Hippocampal formation (tissue), 2 donors: ENCODE measurements at places on chromosomes 6 and 20.

GRCh38 chr6:68633972-68634725, 933 bp upstream of the ADGRB3 start:
- peak; percentile 84 for DNase-seq

GRCh38 chr20:57782631-57783041, 72.8 kb upstream of the PMEPA1 start:
- no peak for DNase-seq

GRCh38 chr20:44204832-44205215, 5.7 kb downstream of the OSER1 start:
- no peak for DNase-seq

DNA sequence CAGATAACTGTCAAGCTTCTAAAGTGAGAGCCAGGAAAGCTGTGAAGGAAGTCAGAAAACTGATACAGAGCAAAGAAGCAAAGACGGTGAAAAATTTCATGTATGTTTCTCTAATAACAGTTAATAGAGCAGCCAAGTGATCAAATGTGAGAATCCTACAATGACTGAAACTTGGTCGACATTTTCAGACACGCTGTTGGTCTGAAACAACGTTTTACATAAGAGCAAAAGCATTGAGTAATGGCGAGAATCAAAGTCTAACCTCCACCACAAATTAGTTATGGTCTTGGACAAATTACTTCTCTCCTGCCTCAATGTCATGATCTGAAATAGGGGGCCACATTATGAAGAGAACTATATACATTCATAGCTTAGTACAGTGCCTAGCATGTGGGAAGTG, 3.3 kb downstream of the MKKS start:
- DNase-seq, result no peak

- no peak for DNase-seq
Observed at GRCh38 chr6:20180935-20181334, 31.3 kb downstream of the MBOAT1 start.

GRCh38 chr20:58584881-58585752, 66.0 kb upstream of the STX16 start:
- DNase-seq, result no peak

DNA sequence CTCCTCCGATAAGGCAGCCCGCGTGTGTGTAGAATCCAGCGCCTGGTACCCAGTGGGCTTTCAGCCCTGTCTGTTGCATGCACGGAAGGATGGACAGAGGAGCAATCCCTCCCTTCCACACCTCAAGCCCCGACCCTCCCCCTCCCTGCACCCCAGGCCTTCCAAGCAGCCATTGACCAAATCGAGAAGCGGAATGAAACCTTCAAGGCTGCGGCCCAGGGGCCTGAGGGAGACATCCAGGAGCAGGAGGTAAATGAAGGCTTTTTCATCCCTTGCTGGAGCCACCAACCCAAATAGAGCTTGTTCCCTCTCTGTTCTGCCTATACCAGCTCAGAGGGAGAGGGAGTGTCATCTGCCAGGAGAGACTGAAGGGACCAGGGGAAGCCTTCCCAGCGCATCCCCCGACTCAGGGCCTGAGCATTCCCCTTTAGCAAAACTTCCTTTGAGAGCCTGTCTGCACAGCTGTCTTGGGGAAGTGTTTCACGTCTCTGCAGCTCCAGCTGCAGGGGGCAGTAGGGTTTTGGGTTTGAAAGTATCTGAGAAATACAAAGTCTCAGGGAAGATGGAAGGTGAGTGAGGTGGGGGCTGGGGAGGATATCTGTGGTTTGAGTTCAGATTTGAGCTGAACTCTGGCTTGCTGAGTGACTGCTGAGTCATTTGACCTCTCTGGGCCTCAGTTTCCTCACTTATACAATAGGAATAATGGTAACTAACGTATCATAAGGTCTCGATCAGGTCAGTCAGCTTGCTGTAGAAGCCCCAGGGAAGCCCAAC, 16.1 kb downstream of the FGD2 start:
- no peak for DNase-seq

DNA sequence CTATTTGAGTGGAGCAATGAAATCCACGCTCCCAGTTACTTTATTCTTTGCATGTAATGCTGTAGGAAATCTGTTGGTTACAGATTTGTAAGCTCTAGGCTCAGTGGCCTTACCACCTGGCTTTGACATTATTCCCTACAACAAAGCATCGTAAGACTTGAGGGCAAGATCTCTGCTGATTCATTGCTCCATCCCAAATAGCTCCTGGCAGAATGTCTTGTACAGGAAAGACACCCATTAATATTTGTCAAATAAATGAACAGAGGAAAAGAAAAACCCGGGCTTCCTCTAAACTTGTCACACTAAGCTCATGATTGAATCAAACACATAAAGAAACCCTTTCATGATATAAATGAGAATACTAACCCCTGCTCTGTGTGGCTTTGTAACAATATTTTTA, 357.5 kb upstream of the RNF217 start:
- no peak for DNase-seq
